ENCODE measurements at places on chromosomes 7 and 10.

GRCh38 chr10:28975891-28976531, 298.7 kb downstream of the BAMBI start:
- no peak for DNase-seq

GRCh38 chr10:93039110-93039509, 21.5 kb upstream of the CYP26C1 start:
- no peak for DNase-seq

DNA sequence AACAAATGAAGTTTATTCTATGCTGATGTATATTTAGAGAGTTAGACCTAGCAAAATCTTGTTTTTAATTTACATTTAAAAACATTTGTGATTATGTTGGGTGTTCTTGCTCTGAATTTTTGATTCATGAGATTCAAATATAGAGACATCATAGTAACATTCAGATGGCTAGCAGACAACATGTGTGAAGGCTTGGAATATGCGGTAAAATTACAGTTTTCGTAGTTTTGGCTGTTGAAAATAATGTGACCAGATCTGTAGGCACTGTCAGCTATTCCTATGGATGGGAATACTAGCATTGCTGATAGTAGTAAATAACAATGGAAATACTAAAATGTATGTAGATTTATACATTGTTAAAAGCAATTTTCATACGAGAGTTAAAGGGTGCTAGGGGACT, 131.9 kb downstream of the KAT6B start:
- no peak for DNase-seq

DNA sequence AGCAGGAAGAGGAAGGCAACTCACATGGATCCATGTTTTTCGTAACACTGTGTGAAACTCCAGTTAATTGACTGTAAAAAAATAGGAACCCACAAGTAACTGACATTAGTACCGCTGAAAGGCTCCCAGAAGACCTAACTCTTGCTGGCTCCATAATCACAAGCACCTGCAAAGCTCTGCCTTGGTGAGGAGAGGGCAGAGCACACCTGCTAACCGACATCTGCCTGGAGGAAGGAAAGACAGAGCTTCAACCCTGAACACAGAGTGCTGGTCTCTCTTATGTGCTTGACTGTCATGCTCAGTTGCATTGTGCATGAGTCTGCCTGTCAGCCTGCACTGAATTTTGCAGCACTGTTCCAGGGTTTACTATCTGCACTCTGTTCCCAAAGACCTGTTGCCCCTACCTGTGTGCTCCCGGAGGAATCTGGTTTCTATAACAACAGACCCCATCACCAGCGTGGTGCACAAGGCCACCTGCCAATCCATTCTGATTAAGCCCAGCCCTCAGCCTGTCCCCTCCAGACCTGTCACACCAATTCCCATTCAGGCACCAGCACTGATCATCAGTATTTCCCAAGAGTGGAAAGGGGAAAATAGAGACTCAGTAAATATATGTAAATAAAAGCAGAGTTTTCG, 63.1 kb upstream of the ANKRD1 start:
- no peak for DNase-seq

- DNase-seq, result no peak
Measured at GRCh38 chr7:79512261-79512660, 58.8 kb upstream of the MAGI2 start.

- DNase-seq, result no peak
Measured at GRCh38 chr10:129105266-129105665, 361.8 kb upstream of the MGMT start.

- DNase-seq, result no peak
Measured at GRCh38 chr10:61136139-61136538, 192.2 kb upstream of the RHOBTB1 start.

- DNase-seq, result no peak
Measured at GRCh38 chr7:136325578-136325977, 348.4 kb upstream of the MTPN start.

DNA sequence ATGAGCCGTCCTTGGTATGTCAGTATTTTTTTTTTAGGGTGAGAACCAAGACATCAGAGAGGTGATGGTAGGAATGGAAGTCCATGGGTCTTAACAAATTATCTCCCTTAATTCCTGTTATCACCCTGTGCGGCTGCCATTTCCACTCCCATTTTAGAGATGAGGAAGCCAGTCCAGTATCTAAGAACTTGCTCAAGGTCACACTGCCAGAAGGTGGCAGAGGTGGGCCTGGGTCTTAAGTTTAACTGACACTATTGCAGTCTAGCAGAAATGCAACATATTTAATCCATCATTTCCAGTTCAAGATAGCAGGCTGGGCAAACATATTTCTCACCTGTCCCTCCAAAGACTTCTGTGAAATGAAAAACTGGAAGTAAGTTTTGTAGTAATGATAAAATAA, 108.3 kb downstream of the GLI3 start:
- DNase-seq, result no peak

DNA sequence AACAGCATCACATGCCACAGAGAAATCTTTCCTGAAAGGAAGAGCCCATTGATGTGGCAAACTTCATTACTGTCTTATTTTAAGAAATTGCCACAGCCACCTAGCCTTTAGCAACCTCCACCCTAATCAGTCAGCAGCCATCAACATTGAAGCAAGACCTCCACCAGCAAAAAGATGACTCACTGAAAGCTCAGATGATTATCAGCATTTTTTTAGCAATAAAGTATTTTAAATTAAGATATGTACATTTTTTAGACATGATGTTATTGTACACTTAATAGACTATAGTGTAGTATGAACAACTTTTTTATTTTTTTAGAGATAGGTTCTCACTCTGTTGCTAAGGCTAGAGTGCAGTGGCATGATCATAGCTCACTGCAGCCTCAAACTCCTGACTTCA, 14.8 kb downstream of the STEAP1B start:
- no peak for DNase-seq

DNA sequence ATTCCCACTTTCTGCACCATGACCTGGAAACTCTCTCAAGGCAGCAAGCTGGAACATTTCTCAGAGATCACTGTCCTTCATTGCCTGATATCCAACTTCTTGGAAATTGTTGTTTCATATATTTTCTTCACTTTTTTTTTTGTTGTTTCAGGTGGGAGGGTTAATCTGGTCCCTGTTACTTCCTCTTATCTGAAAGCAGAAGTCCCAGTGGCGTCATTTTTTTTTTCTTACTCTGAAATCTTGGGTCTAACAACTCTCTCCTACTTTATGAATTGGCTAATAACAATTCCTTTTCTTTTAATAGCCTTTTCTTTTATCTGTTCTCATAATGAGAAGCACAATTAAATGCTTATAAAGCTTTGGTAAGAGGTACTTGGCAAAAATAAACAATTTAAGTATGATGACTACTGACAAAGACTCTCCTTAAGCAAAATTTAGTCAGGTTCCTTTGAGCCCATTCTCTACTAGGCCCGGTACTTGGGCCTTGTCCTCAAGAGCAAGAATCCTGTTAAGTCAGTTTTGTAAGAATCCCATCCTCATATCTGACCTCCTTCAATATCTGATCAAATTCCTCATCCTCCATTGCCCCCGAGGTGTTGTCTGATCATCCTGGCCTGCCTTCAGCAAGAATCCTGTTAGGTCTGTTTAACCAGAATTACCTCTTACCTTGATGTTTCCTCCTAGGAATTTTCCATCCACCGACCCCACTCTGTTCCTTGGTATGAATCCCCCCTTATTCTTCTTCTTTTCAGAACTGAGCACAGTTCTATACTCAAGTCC, 11.5 kb upstream of the CC2D2B start:
- DNase-seq, result no peak

DNA sequence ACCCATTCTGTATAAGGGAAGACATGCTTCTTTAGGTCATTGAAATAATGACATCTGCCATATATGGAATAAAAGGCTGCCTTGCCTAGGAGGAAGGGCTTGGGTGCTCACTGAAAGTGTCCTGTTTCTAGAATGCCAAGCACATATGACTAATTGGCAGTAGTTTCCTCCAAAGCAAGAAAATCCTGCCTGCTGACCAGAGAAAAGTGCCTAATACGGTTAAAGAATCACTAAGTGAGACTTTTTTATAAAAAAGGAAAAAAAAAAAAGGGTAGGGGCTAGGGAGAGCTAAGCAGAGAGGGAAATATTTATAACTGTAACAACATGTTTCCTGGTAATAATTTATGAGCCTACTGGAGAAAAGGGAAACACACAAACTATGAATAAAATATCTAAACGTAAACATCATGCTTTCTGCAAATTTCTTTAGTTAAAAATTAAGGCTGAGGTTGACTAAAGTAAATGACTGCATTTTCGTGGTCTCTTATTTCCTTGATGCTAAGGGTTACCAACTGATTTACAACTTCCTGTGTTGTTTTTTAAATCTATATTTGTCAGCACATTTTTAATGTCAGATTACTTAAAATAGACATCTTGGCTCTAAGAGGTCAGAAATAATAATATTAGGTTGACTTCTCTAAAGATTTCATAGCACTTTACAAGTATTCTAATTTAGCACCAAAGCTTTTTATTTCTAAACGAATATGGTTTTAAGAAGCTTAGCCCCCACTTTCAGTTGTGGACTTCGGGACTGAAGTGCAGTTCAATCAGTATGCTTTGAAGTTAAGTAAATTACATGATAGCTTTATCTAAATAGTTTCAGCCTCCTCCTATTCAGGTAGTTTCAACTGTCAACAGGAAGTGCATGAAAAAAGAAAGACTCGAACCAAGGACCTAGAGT, 89.6 kb downstream of the CABCOCO1 start:
- no peak for DNase-seq

- DNase-seq, result no peak
Measured at GRCh38 chr10:91617072-91617609, 15.7 kb downstream of the PPP1R3C start.

GRCh38 chr7:45180084-45180986, 22.7 kb downstream of the RAMP3 start:
- peak; percentile 5 for DNase-seq

- no peak for DNase-seq
Measured at GRCh38 chr7:130277763-130278643, 11.3 kb downstream of the CPA2 start.
